ENCODE measurements at places on chromosomes 13 and 19.

GRCh38 chr13:77219401-77219800, 107.5 kb downstream of the MYCBP2 start:
- DNase-seq, result no peak

DNA sequence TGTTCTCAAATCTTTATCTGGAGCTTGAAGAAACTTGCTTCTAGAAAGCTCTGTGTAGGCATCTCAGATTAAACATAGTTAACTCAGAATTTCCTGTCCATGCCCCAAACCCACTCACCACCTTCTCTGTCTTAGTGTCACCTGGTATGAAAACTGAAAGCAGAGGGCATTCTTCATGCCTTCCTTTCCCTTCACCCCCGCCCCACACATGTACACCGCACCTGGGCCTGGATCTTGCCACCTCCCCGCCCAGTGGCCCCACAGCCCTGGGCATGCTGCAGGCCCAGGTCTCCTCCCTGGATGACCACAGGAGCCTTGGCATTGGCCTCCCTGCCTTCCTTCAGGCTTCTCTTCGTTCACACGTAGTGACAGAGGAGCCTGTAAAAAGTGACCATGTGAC, 15.8 kb downstream of the CFAP97D2 start:
- no peak for DNase-seq

DNA sequence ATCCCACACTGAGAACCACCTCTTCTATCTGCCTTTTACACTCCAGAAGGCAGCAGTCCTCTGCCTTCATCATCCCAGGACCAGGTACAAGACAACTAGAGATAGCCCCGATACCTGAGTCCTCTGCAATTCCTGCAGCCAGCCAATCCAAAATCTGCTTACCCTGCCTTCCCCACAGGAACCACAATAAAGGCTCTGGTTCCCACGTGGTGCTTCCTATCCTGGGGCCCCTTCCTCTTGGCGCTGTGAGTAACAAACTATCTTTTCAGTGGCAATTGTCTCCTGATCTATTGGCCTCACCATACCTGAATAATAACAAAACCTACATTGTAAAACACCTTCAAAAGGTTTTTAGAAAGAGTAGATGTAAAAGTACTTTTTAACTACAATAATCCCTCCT, 63.1 kb downstream of the ZDHHC20 start:
- DNase-seq, result peak; percentile 38

DNA sequence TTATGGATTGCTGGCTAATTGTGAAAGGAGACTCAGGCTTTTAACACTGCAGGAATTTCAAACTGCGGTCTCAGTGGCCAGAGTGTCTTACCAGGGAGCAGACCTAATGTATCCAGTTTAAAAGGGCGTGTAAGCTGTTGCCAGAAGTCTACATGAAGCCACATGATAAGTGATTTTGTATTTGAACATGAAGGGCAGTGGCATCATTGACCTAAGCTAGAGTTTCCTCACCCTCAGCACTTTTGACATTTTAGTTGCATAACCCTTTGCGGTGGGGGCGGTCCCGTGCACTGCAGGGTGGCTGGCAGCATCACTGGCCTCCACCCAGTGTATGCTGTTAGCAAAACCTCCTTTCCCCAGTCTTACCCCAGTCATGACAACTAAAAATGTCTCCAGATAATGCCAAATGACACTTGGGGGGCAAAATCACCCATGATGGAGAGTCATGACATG, 23.7 kb upstream of the GPR18 start:
- peak; percentile 48 for DNase-seq

DNA sequence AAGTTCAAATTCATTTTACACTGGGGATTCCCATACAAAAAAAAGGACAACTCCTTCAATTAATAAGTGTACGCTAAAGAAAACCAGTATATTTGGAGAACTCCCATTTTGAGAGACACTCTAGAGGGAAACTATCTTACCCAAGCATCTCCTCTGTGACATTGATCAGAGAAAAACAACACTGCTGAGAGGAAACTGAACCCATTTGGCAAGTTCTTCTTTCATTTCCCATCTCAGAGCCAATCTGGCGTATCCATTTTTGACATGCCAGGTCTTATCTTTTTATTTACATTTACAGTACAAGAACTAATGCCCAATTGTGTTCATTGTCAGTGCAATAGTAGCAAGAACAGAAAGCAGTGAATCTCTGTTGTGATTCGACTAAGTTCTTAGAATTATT, 30.1 kb downstream of the LIG4 start:
- no peak for DNase-seq
